ENCODE measurements at places on chromosomes 3 and 15.

DNA sequence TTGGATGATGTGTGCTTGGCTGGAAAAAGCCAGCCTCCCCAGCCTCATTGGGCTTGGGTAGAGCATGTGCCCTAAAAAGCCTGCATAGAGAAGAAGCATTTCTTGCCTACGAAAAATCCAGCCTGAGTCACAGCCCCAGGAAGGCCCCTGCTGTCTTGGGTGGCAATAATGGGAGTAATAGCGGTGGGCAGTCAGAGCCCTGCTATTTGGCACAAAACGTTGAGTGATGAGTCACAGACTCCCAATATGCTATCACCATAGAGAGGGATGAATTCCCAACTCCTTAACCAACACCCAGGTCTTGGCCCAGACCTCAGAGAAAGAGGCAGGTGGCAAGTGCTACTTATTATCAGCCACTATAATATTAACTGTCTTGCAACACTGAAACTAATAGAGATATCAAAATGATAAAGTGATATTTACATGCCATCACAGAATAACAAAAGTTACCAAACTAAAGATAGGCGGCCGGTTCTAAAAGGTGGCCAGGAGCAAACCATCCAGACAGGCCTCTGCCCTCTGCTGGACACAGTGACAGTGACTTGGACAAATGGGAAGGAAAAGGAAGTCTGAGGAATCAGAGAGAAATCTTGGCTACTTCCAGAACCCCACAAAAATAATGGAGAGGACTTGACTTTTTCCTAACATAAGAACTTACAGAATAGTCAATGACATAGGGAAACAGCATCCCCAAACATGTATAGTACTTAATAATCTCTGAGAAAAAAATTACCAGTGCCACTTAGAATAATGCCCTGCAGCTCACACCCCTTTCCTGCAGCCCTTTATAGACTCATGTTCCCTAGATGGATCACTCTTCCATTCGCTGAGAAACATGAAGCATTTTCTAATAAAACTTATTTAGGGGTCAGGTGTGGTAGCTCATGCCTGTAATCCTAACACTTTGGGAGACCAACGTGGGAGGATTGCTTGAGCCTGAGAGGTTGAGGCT is 51.9 kb upstream of the MUC13 start:
- no peak for DNase-seq

- DNase-seq = no peak
Observed at GRCh38 chr3:121942116-121942786, 48.0 kb downstream of the SLC15A2 start.

GRCh38 chr15:67104510-67104909 is 39.1 kb downstream of the SMAD3 start:
- DNase-seq = no peak

- DNase-seq = no peak
Observed at GRCh38 chr3:52930748-52931147, 33.4 kb upstream of the STIMATE start.
